HFFc6 (cell line): ENCODE measurements at places on chromosomes 1 and 21. TPM values are rescaled to one million over a fixed set of nuclear protein-coding genes. Genes with fewer than 3 reads are reported as not detected.
A peak's percentile ranks its signal among the peaks of the same experiment; 100 is the strongest.

The PAFAH2 gene
- 9.8 to 16.5 TPM (median 14.5 TPM) in 3 replicates for total RNA-seq

The SLC66A1 gene
- 13.3 and 13.6 TPM in 2 replicates for total RNA-seq

The MIXL1 gene
- 0.14 TPM in 1 of 2 replicates, not detected in the other for total RNA-seq

The PLCH2 gene
- 0.13 and 0.14 TPM in 2 replicates for total RNA-seq

The MXRA8 gene
- total RNA-seq, result 490 to 558 TPM (median 551 TPM) in 3 replicates

The SLC25A34 gene
- total RNA-seq, result 0.11 to 0.40 TPM (median 0.26 TPM) in 3 replicates

GRCh38 chr1:153432874-153433681, 16.8 kb downstream of the S100A7A start:
- no peak for DNase-seq

DNA sequence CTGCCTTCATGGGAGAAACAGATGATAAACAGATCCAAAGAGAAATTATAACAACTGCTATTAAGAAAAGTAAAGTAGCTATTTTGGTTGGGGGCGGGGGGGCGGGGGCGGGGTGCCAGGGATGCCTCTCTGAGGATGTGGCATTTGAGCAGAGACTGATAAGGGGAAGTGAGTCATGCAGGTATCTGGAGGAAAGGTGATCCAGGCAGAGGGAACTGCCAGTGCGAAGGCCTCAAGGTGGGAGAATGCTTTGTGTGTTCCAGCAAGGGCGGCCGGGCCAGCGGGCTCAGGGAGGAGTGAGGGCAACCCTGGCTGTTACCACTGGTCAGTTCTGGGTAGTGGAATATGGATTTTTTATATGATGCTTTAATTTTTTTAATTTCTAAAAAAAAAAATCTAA, 7.0 kb upstream of the TNFRSF1B start:
- DNase-seq, result no peak

DNA sequence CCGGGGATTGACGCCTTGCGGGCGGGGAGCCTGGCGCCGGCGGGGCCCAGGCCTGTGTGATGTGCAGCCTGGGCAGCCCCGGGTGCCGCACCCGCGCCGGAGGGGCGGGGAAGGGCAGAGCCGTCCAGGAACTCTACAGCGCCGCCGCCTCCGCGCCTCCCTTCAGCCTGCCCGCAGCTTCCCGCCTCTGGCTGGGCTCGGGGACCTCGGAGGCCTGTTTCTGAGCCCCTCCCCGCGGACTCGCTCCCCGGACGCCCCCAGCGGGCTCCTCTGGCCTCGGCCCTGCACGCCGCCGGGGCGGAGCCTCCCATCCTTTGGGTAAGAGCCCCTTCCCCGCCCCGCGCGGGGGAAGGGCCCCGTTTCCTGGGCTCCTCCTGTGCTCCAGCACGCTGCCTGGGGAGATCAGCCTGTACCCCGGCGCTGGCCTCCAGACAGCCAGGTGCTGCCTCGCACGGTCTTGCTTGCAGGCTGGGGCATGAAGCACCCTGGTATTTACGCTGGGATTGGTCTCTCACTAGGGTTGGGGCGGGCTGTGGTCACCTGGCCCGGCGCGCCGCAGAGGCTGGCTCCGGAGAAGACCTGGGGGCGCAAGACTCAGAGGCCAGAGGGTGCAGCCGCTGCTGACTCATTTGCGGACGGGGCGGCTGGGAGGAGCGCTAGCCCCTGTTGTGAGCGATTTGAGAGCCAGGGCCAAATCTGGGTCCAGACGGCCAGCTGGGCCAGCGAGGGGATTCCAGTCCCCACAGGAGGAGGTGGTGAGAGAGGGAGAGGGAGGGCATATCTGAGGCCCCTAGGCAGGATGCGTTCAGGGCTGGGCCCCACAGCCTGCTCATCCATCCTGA, 5.7 kb upstream of the ACOT11 start:
- DNase-seq, result peak; percentile 67

DNA sequence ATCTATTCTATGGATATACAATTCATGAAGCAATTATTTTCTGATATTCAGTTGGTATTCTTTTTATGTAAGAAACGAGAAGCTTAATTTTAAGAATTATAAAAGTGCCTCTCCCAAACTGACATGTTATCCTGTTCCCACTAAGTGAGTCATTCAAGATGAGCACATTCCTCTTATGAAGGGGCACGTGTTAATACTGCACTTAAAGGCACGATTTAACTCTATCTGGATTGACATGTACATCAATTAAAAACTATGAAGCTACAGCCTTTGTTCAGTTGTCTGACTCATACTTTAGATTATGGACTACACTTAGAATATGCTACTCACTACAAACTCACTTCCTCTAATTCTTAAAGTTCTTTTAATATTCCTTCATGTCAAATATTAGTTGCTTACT, 111.6 kb downstream of the CYYR1 start:
- no peak for DNase-seq

DNA sequence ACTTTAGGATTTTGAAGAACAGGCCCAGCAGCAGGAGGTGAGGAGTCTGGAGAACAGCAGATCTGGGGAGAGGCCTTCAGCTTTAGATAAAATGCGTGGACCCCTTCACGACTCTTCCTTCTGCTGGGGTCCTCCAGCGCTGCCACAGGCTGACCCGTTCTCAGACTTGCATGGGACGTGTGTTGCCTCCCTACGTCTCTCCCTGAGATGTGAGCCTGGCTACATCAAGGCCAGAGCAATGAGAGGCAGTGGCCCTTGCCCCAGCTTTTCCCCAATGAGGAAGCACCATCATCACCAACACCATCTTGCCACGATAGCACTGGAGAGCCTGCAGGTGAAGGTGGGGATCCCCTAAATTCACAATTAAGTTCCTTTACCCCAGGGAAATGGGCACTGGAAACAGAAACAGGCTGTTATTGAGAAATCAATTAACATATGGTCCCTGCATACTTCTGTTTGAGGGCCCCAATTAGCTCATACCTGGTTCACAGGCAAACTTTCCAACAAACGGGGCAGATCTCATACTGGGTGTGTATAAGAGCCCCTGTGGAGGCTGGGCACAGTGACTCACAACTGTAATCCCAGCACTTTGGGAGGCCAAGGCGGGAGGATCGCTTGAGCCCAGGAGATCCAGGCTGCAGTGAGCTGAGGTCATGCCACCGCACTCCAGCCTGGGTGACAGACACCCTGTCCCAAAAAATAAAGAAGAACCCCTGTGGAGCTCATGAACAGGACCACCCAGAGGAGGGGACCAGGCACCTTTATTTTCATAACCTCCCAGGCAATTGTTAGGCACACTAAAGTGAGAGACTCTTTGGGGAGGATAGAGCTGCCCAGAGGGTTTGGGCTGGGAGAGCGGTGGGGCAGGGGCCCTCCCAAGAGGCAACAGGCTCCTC, 12.1 kb upstream of the ADAMTSL4 start:
- DNase-seq, result no peak

DNA sequence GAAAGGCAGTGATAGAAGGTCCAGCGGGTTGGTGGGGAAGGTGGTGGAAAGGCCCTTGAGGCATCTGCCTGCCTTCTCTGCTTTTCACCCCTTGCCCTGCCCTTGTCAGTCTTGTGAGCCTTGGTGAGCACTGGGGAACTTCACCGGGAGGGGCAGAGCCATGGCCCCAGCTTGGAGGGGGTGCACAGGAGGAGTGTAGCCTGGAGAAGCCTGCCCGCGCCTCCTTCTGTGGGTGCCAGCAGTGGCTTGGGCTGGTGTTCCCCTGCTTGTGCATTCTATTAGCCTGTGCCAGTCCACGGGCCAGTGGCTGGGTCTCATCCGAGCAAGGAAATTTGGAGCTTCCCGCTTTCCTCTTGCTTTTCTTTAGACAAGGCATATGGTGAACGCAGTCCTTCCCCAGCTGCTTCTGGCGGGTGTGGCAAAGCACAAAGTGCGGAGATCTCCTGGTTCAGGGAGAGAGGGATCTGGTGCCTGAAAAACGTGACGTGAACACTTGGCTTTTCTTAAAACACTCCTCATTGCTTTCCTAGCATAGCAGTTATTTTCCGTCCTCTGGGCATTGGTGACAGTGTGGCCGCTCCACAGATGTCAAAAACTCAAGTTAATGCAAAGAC, 10.6 kb upstream of the B3GALT5 start:
- DNase-seq, result no peak

DNA sequence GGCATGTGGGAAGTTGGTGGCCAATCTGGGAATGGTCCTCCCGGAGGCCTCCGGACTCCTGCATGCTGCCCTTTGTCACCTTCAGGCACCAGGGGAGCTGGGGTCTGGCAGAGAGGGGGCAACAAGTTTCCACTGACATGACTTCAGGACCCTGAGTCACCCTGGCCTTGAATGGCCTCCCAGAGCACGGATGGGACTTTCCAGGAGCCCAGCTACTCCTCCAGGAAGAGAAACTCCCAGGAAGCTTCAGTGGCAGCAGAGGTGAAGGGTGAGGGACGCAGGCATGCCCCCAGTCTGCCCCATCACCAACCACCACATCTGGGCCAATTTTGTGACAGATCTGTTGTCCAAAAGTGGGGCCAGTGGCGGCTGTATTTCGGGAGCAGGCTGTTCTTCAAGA, 55.9 kb upstream of the WASF2 start:
- no peak for DNase-seq

- DNase-seq, result no peak
Measured at GRCh38 chr1:101107496-101108110, 82.0 kb upstream of the DPH5 start.

DNA sequence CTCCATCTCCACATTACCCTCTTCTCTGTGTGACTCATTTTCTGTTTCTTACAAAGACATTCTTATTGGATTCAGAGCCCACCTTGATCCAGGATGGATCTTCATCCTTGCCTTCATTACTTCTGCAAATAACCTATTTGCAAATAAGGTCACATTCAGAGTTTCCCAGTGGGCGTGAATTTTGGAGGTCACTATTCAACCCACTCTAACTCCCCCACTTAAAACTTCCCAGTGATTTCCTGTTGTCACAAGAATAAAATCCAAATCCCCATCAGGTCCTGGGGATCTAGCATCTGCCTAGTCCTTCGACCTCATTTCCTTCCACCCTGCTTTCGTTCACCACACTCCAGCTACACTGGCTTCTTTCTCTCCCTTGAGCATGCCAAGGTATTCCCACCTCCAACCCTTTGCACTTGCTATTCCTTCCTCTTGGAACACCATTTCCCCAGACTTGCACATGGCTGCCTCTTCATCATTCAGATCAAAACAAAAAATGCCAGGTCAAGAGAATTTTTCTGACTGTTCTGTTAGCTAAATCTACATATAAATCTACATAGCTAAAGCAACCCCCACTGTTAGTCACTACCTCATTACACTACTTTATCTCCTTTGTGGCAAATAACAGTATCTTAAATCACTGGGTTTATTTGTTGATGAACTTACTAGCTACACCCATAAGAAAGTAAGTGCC, 187.2 kb downstream of the TOMM20 start:
- peak; percentile 26 for DNase-seq

- DNase-seq, result no peak
Measured at GRCh38 chr1:73161418-73161817, 879.1 kb upstream of the NEGR1 start.
